AG10803 (cell line): ENCODE measurements at places on chromosomes 5 and 9.

- DNase-seq = peak; percentile 73
Observed at GRCh38 chr9:112348257-112349007, 15.0 kb upstream of the PTBP3 start.

- DNase-seq = no peak
Observed at GRCh38 chr5:131534974-131535373, 100.1 kb downstream of the RAPGEF6 start.

- DNase-seq = peak; percentile 98
Observed at GRCh38 chr9:18478501-18479361, 4.8 kb downstream of the ADAMTSL1 start.

DNA sequence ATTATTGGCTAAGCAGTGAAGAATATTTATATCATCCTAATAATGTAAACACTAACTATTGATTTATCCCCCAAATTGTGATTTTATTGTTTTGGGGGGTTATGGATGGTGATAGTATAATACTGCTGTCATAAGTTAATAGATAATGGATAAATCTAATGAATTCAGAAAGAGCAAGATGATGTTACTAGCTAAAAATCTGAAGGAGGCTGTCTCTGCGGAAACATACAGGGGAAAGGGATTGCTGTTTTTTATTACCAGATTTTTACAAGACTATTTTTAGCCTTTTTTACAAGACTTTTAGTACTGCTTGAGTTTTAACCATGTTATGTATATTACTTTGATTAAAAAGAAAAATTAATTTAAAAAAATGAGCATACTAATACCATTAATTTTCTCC is 5.3 kb upstream of the ABL1 start:
- DNase-seq = no peak

GRCh38 chr9:93143830-93144530 is 9.9 kb upstream of the NINJ1 start:
- no peak for DNase-seq

- no peak for DNase-seq
Observed at GRCh38 chr9:19665146-19665863, 123.5 kb downstream of the SLC24A2 start.

DNA sequence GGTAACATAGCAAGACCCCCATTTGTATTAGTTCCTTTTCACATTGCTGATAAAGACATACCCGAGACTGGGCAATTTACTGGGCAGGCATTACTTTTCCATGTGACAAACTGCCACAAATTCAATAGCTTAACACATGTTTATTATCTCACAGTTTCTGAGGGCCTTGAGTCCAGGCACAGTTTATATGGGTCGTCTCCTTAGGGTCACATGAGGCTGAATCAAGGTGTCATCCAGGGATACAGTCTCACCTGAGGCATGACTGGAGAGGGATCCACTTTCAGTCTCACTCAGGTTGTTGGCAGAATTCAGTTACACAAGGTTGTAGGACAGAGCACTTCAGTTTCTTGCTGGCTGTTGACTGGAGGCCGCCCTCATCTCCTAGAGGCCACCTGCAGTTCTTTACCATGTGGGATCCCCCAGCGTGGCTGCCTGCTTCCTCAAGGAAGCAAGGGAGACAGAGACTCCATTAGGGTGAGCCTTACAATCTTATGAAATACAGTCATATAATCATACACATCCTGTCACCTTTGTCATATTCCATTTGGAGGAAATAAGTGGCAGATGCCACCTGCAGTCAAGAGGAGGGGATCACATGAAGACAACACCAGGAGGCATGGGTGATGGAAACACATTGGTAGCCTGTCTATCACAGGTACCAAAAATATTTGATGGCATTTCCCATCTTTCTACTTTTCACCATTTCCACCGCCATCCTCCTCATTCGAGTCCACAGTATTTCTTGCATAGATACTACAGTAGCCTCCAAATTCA is 15.1 kb upstream of the ERAP1 start:
- DNase-seq = no peak

- DNase-seq = no peak
Observed at GRCh38 chr9:106478727-106479126, 384.2 kb upstream of the ZNF462 start.

DNA sequence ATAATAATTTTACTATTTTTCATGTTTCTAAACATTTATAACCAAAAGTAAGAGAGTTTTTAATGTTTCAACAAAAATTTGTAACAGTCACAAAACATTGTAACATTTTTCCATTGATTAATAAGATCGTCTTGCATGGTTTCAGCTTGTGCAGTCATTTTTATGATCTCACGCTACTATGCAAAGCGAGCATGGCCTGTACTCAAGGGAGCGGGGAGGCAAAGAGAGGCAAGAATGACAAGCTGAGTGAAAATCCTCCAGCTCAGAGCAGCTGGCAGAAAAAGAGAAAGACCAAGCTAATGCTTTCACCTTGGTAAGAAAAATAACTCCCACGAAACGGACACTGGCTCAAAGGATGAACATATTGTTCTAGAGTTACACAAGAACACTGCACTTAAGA is 90.0 kb upstream of the SV2C start:
- no peak for DNase-seq

DNA sequence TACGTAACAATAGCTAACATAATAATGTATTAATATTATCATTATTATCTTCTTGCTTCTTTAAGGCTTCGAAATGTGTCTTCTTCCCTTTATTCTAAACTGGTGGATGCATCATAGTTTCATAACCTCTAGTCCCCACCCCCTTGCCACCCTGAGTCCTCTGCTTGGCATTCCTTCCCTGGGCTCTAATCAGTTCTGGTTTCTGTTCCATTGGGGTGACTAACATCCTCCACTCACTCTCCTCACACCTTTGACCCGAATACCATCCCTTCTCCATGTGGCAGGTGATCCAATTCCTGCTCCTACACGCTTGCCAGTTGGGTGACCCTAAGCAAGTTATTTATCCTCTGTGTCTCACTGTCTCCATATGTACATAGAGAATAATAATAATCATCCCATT is 286.1 kb downstream of the TRPM3 start:
- DNase-seq = no peak

DNA sequence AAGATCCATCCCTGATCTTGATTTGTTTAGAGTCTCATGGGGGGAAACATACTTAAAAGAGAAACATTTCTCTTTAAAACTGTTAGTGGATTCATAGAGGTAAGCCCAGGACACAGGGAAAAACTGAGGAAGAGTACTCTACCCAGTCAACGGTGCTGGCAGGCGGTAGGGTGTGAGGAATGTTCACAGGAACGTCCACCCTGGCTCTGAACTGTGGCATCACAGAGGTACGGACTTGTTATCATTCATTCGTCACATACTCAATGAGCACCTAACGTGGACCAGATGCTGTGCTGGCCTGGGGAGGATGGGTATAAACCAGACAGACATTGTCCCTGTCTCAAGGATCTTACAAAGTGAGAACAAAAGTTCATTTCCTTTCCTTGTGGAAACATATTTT is 18.8 kb upstream of the PPARGC1B start:
- no peak for DNase-seq

DNA sequence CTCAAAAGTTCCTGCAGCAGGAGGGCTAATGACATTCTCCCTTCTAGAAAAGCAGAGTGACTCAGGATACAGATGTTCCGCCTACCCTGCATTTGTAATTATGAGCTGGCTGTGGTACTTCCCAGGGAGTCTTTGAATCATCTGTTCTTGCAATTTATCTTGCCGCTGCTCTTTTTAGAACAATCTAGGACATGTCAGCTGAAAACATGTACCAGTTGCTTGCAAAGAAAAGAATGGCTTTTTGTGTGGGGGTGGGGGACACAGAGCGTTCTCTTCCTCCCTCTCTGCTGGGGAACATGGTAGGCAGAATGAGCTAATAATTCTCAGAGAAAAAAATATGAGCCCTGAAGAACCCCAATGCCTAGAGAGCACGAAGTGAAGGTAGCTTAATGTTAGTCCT is 51.7 kb upstream of the TUT7 start:
- peak; percentile 82 for DNase-seq

DNA sequence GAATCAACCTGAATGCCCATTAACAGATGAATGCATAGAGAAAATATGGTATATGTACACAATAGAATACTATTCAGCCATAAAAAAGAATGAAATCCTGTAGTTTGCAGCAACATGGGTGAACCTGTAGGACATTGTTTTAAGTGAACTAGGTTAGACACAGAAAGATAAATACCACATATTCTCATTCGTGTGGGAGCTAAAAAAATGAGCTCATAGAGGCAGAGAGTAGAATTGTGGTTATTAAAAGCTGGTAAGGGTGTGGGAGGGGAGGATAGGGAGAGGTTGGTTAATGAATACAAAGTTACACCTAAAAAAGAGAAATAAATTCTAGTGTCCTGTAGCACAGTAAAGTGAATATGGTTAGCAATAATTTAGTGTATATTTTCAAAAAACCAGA is 23.5 kb downstream of the PTTG1 start:
- DNase-seq = no peak

GRCh38 chr5:172714491-172715420 is 56.2 kb downstream of the DUSP1 start:
- DNase-seq = peak; percentile 59

- peak; percentile 34 for DNase-seq
Observed at GRCh38 chr9:130150779-130151382, 21.3 kb upstream of the NCS1 start.

GRCh38 chr5:150208187-150209098 is 18.6 kb downstream of the SLC6A7 start:
- DNase-seq = peak; percentile 52

- DNase-seq = peak; percentile 20
Observed at GRCh38 chr9:6827439-6828145, 69.8 kb downstream of the KDM4C start.

DNA sequence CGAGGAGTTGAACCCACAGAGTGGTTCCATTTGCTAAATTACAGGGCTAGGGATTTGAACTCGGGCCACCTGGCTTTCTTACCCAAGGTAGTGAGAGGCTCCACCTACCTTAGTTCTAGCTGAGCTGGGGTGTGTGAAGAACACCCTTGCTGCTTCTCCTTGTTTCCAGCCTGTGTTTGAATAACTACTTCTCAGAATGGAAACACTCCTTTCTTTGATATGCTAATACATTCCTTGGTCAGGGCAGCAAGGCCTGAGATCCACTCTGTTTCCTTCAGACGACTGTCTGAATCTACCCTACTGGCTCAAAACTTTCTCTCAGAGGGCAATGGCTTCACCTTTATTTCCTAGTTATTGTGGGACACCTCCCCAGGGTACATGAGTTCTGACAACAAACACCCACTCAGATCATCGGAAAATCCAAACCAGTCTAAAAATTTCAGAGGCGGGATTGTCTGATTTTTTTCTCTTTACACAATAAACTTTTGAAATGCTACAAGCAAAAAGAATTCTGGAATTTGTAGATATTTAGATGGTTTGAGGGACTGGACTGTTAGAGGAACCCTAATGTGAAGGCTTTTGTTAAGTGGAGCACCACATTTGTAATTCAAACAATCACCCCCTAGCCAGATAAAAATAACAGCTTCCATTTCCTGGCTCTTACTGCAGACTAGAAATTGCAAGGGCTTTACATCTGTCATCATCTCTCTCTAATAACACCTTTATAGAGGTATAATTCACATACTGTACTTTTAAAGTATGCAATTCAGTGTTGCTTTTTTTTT is 4.0 kb upstream of the ATP6V1G1 start:
- no peak for DNase-seq

DNA sequence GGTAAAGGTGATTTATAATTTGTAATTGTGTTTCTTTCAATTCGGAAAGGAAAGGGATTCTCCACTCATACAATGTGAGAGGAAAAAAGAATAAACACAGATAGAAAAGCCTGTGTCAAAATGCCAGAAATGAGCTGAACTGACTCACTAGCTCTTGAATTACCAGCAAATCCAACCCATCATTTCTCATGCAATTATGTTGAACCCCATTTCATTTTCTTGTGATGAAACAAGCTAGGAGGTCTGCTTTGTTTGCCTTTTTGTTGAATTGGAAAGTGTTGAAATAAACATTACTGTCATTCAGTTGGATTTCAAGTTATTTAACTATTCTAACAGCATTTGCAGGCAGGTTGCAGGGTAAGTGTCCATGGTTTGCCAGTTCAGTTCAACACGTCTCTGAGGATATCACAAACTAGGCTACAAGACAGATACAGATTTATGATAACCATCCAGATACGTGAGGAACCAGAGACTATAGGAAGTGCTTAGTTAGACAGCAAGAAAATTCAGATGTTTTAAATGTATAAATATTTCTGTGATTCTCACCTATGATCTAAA is 547.2 kb downstream of the MAT2B start:
- no peak for DNase-seq

DNA sequence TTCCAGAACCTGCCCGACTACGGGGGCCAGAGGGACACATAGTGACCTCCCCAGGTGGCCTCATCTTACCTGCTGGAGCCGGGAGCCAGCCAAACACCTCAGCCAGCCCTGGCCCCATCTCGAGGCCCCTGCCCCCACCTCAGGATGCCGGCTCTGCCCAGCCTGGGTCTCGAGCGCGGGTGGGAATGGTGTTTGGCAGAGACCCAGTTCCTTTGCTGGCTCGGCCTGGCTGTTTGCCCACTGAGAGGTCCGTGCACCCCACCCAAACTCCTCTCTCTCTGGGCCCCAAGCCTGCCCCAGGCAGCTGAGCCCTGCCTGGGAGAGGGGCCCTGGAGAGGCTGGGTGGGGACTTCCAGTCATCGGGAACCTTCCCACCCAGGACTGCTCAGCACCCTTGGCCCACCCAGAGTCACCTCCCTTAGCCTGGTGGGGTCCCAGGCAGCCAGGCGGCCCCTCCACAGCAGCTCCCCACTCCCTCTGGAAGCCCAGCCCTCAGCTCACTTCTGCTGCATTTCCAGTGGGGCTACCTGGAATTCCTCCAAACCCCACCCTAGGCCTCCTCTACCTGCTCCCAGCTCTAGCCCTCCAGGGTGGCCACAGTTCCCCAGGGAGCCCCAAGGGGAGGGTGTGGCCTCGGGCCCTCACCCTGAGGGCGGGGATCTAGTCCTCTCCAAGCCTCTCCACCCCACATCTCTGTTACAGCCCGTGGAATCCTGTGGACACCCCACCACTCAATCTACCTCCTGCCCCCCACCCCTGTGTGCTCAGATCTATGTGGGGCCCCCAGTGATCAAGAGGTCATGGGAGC is 42.4 kb upstream of the UBAC1 start:
- no peak for DNase-seq

DNA sequence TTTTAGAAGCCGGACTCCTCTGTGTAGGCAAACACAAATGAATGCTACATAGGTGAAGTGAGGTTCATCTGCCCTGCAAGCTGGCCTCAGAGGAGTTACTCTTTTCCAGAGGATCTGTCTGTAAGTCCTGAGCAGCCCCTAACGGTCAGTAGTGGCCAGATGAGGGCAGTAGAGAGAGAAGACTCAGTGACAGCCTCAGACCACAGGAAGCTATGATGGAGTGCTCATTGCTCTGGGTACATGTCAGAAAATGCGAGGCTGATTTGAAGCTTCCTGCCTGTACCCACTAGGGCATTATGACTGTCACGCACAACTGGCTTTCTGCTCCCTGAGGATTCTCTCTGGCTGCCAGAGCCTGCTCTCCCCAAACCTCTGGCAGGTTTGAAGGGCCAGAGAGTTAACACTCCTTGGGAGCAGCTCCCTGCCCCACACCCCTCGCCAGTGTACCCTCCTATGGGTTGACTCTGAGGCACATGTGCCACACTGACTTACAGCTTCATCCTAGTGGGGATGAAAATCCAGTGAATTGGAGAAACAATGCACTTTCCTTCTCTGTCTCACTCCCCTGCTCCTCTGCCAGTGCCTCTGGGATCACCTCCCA is 141.5 kb downstream of the GABRG2 start:
- no peak for DNase-seq
